Stimulated activated CD4-positive, alpha-beta T cell treated with anti-CD3 and anti-CD28 coated beads, Interleukin-12 subunit alpha, Interleukin-12 subunit beta, amount 100 ng/mL, for 48 hours (primary cell): ENCODE measurements at places on chromosomes 12 and 14.

GRCh38 chr12:97424911-97425310 is 37.7 kb upstream of the RMST start:
- no peak for DNase-seq

GRCh38 chr14:100687386-100687785 is 39.3 kb upstream of the DLK1 start:
- no peak for DNase-seq

- no peak for DNase-seq
Observed at GRCh38 chr14:94738751-94739150, 31.2 kb downstream of the GSC start.

- no peak for DNase-seq
Observed at GRCh38 chr14:101937926-101938767, 26.2 kb upstream of the DYNC1H1 start.

DNA sequence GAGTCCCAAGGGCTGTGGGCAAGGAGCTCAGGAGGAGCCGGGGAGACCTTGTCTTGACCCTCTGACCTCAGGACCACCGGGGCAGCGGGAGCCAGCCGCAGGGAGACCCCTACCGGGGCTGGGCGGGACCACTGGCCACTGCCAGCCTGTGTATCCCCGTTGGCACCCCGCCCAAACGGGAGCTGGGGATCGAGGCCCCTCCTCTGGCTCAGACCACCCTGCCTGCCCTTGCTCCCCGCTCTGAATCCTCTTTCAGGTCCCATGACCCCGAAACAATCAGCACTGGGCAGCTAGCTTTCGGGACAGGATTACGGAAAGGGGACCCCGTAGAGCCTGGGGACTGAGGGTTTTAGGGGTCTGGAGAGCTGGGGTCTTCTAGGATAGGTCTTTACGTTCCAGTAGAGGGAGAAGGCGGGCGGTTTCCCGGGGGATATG is 1.3 kb downstream of the GLI1 start:
- no peak for DNase-seq

DNA sequence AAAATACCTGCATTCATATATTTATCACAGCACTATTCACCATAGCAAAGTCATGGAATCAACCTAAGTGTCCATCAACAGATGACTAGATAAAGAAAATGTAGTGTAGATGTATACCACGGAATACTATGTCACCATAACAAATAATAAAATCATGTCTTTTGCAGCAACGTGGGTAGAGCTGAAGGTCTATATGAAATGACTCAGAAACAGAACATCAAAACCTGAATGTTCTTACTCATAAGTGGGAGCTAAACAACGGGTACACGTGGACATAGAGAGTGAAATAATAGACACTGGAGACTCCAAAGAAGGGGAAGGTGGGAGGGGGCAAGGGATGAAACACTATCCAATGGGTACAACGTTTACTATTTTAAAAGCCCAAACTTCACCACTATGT is 37.9 kb downstream of the SLC38A1 start:
- no peak for DNase-seq

- no peak for DNase-seq
Observed at GRCh38 chr12:26032719-26033241, 74.3 kb downstream of the RASSF8 start.

GRCh38 chr12:66111605-66112004 is 18.9 kb downstream of the LLPH start:
- no peak for DNase-seq

DNA sequence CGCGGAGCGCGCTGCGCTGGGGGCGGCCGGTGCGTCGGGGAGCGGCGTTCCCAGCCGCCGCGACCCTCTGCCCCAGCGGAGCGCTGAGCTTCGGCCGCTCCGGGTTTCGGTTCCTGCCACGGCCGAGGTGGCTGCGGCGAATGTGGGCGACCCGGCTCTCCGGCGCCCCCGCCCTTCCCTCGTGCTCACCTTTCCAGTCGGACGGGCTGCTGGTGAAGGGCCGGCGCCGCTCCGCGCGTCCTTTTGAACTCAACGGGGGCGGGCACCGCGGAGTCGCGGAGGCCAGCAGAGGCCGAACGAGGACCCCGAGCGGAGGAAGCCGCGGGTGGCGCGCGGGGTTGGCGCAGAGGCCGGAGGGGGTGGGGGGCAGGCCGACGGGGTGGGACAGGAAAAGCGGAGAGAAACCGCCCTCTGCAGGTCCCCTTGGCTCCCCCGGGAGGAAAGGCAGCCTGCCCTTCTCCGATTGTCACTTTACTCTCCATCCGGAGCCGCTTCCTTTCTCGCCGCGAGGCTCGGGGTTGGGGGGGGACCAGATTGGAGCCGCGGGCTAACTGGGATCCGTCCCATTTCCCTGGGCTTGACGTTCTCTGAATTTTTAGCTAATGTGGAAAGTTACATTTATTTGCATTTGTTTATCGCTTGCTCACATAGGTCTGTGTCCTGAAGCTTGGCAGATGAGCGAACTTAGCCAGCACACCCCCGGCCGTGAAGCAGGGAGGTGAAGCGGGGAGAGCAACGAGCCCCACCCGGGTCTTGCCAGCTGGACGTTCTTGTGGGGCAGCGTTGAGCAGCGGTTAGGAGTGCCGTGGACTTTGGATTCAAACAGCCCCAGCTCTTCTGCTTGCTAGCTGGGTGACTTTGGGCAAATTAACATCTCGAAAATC is at the start of gene SMAGP:
TSS of gene SMAGP (minus strand) at position 349 of the 884 bp plus-strand sequence. CDS start 1,137 bp downstream, outside the sequence.
- no peak for DNase-seq

- DNase-seq, result no peak
Observed at GRCh38 chr14:101823066-101823465, 61.6 kb downstream of the PPP2R5C start.
